NCI-H1930 (cell line): ENCODE measurements at places on chromosomes 1 and 21.

GRCh38 chr1:181135437-181135731, 46.9 kb downstream of the IER5 start:
- DNase-seq, result peak; percentile 29

DNA sequence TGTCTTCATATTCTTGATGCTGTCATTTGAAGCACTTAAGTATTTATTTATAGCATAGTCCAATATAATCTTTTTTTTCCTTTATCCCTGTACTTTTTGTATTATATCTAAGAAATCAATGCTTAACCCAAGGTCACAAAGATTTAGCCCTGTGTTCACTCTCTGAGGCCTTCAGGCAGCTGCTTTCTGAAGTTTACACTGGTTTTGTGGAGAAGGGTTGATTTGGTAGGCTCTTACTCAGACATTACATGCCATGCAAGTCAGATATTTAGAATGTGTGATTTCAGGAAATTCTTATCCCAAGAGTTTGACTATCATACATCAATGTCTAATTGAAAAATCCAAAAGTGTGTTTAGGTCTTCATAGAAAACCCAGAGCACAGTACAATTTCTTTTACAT, 56.3 kb downstream of the PALMD start:
- DNase-seq, result no peak

GRCh38 chr1:226674892-226675714, 64.0 kb downstream of the ITPKB start:
- no peak for DNase-seq

GRCh38 chr1:8680664-8681650, 136.5 kb downstream of the RERE start:
- peak; percentile 60 for DNase-seq

GRCh38 chr1:13760921-13761320, 60.9 kb downstream of the PRDM2 start:
- no peak for DNase-seq

DNA sequence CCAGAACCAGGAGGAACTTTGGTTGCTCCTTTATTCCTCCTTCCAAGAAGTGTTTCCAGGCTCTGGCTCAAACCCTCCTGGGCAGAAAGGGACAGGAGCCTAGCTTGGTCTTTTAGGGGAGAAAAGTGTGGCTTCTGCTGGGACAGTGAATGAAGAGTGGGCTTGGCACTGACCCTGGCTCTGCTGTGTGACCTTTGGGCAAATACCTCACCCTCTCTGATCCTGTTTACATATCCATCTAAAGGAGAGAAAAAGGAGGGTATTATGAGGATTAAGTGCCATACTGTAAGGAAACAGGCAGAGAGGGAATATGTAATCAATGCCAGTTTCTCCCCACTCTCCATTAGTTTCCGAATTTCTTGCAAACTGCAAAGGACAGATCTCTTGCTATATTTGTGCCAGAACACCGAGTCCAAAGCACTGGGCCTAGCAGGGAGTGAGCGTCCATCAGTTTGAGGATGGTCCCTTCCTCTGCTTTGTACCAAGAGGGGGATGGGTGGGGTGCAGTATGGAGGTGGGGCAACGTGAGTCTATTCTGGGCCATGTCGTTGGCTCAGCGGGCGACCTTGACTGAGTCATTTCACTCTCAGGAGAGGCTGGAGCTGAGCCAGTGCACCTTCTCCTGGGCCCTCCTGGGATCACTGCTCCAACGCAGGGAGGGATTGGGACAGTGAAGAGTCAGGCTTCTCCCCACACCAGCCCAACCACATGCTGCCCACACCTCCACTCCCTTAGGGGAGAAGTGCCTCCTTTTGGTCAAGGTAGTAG, 38.4 kb downstream of the IGSF21 start:
- DNase-seq, result no peak

DNA sequence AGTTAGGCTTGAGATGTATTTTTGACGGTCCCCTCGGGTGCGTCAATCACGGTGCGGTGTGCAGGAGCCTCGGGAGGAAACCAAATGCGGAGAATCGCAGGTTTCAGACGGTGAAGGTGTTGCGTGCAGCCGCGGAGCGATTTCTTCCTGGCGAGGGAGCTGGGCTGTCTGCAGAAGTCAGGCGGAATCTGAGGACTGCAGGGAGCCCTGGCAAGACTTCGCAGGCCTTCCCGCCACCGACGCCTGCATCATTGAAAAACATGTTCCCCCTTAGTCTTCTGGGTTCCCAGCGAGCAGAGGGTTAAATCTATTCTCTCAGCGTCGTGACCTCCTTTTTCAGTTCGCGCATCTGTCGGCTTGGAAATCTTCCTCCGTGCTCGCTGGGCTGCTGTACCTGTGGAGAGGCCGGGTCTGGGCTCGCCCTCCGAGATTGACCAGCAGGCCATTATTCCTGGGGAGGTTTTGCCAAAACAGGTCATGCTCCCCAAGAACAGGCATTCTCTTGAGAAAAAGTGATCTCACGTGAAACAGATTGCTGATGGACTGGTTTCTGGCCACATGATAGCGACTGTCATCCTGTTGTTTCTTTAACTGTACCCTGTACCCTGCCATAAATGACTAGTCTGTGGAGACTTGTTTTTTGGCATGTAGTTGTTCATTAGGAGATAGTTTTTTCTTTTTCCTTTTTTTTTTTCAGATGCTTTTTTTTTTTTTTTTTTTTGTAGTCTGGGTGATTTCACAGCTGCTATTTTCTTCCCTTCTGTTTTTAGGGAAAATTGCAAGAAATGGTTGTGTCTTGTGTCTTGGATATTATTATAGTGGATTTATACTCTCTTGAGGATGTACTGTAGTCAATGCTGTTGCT, 894 bp downstream of the EPB41 start:
- DNase-seq, result no peak

- no peak for DNase-seq
Measured at GRCh38 chr1:15676688-15677661, 7.1 kb upstream of the PLEKHM2 start.

DNA sequence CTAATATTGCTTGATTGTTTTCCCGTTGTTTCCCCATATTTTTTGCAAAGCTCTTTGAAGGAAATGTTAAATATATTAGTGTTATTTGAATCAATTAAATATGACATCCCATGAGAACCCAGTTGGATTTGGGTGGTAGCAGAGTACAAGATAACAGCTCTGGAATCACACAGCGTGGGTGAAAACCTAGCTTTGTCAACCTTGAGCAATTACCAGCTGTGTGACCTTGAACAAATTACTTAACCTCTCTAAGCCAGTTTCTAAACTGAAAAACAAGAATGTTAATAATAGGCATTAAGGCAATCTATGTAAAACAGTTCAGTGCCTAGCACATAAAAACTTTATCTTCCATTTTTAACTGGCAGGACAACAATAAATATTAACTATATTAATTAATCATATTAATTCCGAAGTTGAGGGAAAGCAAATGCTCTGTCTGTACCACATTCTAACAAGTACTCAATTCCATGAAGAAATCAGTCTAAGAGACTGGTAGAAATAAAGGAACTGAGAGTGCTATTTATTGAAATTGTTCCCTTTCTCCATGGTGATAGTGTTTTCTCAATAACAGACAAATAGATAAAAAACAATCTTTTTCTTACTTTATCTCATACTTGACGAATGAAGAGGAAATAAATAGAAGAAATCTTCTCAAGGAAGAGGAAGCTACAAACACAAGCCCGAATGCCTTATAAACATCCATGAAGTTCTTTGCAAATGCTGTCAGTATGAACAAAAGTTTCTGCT, 27.0 kb downstream of the DNASE2B start:
- DNase-seq, result no peak

DNA sequence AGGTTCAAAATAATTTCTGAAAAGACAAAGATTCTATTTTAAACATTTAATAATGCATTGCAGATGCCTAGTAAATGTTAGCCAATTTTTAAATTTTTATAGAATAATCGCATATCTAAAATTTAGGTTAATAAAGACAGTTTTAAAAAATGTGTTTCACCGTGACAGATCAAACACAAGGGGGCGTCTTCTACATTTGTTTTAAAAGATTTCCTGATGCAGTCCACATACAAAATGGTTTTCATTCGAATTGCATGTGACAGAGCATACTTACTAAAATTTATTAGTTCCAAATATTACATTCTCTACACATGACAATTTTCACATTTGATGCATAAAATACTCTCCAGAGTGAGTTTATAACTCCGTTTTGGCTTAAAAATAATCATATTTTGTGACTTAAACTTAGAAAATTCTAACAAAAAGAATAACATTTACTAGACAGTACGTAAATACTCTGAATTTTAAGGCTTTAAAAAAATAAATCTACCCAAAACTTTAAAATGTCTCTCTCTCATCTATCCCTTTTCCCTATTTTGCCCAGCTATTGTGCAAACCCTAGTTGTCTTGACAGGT, 75.5 kb downstream of the ADAMTS1 start:
- no peak for DNase-seq

GRCh38 chr1:24570265-24571125, 14.6 kb downstream of the NCMAP start:
- no peak for DNase-seq

DNA sequence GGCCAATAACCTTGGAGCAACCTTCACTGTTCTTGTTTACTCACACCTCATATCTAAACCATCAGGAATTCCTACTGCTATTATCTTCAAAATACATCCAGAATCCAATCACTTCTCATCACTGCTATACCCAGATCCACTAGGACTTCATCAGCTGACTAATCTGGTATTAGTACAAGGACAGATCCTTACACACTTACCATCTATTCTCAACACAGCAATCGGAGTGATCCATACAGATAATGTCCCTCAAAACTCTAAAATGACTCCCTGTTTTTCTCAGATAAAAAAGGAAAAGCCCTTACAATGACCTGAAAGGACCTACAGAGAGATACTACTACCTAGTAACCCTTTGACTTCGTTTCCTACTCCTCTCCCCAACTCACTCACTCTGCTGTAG, 70.8 kb downstream of the ZNF644 start:
- no peak for DNase-seq

DNA sequence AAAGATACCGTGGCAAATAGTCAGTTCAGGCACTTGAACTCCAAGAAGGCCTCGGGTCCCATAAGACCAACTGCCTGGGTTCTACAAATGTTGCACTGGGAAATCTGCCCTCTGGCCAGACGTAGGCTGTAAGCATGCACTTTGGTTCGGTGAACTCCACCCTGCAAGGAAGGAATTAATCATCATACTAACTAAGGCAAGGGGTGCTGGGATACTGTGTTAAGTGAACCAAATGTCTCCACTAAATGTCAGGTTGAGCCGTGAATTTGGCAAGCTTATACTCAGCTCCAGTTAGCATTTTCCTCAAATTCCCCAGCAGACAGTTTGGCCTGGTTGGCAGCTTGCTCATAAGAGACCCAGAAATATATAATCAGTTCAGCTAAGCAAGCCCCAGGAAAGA, 385.9 kb downstream of the GPATCH2 start:
- DNase-seq, result no peak

GRCh38 chr1:60894130-60894529, 188.2 kb upstream of the NFIA start:
- DNase-seq, result no peak

DNA sequence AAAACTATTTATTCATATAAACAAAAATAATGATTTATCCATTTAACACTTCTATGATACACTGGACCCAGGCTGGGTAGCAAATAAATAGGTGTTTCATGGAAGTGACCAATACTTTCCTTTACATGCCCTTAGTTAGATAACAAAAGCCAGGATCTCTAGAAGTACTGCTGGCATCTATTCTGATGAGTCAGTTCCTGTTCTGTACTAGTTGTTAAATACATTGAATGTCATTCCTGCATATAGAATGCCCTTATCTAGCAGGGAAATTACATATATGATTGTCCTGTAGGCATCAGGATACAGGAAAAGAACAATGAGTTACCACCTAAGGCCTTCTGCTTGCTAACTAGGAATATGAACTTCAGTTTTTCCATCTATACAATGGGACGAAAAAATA, 130.8 kb downstream of the HFM1 start:
- DNase-seq, result no peak

DNA sequence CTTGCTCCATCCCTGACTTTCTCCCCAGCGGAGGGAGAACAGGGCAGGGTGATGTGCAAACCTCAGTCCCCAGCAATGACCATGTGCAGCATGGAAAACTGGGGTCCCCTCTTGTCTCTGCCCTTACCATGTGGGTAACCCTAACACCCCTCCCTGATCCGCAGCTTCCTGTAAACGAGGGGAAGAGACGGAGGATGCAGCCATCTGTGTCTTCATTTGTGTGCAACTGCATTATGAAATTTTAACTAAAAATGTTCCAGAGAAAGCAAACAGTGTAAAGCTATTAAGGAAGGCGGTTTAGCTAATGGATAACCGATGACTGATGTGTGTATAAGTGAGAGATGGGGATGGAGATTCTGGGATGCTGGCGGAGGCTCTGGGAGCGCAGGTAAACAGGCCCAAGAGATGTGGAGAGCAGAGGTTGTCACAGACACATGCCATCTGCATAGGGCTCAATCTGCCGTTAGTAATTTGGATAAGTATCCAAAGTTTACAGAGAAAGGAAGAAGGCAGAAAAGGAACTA, 206.6 kb downstream of the DSCAM start:
- DNase-seq, result peak; percentile 47

GRCh38 chr1:16177306-16177705, 21.4 kb upstream of the EPHA2 start:
- no peak for DNase-seq

- DNase-seq, result no peak
Measured at GRCh38 chr21:23853796-23854379, 1753.4 kb downstream of the MRPL39 start.

DNA sequence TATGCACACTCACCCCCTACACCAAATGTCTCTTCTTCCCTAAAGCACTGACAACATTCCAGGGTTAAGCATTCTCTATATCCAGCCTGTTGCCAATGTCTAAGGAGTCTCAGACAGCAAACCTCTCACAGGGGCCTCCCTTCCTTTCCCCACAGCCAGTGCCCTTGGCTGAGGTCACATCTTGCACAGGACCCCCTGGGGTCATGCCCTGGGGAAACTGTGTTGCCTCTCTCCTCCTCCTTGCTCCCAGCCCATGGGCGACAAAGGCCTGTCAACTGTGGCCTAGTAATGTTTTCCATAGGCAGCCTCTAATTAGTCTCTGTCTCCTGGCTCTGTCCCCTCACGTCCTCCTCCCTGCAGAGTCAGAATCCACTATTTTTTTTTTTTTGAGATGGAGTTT, 54.6 kb downstream of the NENF start:
- no peak for DNase-seq

DNA sequence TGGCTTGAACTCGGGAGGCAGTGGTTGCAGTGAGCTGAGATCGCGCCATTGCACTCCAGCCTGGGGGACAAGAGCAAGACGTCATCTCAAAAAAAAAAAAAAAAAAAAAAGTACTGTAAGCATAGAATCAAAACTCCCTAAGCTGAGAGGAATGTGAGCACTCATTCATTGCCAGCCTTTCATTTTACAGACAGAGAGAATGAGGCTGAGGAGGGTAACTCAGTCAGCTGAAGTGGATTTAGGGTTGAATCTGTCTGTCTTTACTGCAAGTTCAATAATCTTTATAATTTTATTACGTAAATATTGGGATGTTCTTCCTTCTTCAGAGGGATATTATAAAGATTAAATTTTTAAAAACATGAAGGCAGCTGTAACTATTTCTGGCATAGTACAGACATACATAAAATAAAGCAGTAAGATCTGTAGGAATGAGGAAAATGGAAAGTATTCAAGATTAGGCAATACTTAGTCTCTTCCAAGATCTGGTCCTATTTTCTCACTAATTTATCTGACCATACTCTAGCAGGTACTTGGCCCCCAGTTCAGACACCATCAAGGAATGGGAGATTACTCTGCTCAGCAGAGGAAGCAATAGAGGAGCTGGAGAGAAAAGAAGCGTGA, 24.1 kb upstream of the MNDA start:
- DNase-seq, result no peak
